D721Med (cell line): ENCODE measurements at places on chromosomes 6 and 20.
A peak's percentile ranks its signal among the peaks of the same experiment; 100 is the strongest.

GRCh38 chr20:25389858-25390537 is 637 bp downstream of the ABHD12 start:
- DNase-seq: no peak

DNA sequence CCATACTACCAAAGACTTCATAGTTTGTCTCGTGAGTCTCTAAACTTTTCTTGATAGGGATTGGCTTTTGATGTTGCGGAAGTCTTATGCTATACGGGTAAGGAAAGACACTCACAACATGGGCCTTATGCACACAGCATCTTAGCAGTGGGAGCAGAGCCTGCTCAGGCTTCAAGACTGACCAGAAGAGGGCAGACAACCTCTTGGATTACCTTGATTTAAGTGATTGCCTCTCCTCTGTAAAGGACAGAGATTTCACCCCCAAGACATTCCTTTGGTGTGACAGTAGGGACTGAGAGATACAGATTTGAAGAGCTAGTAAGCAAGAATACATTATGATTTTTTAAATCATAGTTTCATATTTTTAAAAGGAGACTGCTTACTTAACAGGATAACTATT is 71.0 kb upstream of the SAMD3 start:
- DNase-seq: peak; percentile 27

DNA sequence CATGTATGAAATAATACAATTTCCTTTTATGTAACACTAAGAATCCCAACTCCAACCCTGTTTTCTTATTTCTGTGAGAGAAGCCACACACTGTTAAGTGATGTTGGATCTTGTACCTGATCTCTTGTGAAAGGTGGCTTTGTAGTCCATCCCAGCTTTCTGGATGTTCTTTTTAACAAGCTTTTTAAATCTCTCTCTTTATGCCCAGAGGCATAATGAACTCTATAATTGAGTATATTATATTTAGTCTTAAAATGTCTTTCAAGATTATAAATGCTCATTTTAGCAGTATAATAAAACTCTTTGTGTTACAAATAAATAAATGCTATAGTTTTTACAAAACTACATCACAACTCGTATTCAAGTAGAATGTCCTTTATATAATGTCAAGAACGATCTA is 922.1 kb downstream of the EPHA7 start:
- no peak for DNase-seq

DNA sequence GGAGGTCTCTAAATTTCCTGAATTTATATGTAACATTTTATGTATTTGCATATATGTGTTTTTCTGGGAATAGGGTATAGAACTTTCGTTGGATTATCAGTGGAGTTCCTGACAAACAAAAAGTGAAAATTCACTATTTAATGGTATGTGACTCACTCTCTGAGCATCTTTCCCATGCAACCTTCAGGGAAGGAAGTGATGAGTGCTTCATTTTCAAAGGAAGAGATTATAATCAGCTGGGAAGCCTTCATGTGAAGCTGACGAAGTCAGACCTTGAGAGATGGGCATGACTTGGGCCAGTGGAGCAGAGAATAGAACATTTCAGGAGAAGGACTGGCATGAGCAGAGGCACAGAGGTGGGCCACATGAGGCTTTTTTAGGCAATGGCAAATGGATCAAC is 72.7 kb downstream of the FAXC start:
- no peak for DNase-seq

GRCh38 chr6:139311831-139312230 is 20.0 kb upstream of the TXLNB start:
- no peak for DNase-seq

DNA sequence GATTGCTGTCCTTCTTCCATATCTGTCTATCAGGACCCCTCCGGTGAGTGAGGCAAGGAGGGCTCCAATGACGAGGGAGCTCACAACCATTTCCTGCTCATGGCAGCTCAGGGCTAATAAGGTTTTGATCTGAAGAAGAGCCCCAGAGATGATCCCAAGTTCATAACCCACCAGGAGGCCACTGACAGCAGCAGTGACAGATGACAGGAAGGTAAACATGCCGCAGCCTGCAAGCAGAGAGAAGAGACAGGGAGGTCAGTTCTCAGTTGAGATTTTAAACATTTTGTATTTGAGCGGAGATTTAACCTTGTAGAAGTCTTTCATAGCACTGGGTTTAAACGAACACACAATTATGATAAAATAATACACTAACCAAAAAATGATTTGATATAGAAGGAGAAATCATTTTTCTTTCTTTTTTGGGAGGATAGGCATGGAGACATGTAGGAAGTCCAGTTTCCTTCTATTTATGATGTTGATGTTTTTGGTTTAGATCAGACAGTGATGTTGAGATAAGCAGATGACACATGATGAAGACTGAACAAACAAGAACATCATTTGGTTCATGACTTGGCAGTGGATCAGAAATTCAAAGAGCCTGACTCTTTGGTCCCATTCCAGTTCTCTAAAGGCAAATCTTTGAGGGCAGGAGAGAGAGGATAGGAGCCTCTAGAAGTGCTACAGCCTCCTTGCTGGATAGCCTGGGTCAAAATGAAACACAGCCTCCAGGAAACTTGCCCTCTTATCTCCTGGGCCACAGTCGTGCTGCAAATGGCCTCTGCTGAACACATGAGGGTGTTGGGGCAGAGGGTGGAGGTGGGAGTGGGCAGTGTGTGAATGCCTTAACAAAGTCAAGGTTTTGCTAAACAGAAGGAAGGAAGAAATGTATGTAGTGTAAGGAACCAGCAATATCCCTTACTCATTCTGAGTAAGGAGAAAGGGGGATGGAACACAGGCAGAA is 22.6 kb downstream of the SLC2A12 start:
- DNase-seq: no peak

GRCh38 chr20:61925555-61926252 is 140.0 kb downstream of the TAF4 start:
- no peak for DNase-seq

DNA sequence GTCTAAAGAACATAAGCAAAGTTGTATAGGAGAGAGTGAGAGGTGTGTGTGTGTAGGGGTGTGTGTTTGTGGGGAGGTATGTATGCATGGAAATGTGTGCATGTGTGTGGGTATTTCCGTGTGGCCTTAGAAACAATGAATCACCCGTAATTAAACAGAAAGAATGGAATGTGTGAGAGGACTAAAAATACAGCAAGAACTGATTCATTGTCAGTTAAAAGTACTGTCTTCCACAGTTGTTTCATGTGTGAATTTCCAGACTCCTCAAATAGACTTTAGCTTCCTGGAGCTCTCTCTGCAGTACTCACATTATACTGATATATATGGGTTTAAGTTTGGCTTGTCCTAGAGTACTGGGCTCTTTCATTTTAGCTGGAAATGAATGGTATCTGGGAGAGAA is 145.7 kb downstream of the RIMS1 start:
- no peak for DNase-seq

DNA sequence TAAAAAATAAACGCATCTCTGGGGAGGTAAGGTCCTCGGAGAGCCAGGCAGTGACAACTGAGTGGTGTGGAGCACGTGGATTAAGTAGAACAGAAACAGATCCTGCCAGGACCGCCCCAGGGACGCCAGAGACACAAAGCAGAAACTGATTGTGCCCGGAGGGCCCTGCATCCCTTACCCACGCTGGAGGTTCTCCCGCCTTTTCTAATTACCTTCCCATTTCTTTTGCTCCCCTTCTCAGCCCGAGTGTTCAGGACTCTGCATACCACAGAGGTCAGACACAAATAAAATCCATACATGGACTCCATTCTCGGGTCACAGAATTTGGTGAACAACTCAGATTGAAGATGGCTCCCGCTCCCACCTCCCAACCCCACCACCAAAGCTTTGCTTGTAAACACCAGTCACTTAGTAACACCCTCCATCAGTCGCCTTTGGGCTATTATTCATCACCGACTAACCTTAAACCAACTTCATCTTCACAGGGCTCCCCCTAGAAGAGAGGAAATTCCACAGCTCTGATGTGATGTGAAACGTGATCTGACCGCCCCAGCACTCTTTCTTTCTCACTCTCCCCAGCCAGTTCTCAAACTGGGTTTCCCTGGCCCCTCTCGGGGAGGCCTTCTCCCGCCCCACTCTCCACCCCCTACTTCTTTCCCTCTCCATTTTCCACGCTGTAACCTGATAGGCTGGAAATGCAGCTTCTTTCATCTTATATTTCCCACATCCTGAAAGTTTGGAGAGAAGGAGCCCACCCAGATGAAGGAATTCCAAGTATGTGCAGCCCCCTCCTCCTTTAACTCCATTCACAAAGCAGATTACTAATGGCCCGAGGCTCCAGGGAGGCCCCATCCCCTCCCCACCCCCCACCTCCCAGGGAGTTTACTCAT is 32.5 kb upstream of the PIM1 start:
- DNase-seq: no peak

DNA sequence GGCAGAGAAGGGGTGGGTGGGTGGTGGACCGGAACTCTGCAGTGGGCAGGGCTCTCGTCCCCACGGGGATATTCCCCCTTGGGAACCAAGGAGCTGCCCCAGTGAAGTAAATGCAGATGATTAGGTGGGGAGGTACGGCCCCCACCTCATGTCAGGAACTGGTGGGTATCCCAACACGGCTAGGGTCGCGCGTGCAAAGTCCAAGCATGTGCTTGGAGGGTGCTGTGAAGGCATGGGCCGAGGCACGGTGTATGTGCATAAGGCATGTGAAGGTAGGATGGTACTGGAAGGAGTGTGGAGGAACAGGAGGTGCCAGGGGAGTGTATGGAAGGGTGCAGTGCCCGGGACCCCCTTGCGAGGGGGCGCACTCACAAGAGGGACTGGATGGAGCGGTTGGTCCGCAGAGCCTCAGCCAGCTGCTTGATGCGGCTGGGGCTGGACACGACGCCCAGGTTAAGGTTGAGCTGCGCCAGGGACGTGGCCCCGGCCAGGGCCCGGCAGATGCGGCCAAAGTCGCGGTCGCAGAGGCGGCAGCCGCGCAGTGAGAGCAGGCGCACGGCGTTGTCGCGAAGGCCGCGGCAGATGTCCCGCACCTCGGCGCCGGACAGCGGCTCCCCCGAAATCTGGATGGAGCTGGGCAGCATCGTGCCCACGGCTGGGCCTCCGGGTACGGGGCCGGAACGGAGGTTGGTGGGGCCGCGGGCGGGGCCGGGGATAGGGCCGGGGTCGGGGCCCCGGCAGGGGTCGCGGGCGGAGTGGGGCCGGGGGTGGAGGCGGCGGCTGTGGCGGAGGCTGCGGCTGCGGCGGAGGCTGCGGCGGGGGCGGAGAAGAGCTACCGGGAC is 783 bp downstream of the LRRC73 start:
- DNase-seq: no peak

GRCh38 chr20:14996883-14997672 is 659.7 kb upstream of the FLRT3 start:
- DNase-seq: no peak

DNA sequence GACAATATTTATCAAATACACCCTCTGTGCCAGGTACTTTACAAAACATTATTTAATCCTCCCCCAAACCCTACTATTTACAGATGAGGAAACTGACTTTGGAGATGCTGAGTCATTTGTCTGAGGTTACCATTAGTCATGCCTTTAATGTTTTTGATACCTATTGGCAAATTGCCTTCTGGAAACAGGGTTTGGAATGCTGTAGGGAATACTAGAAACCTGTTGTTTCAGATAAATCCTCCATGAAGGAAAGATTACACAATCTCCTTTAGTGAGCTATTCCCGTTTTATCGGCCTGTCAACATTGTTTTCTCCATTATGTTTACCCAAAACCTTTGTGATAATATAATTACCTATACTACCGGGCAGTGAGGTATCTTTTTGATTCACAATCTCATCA is 93.6 kb upstream of the ADGRF1 start:
- DNase-seq: no peak

GRCh38 chr6:33080127-33081089 is 4.6 kb downstream of the HLA-DPB1 start:
- peak; percentile 46 for DNase-seq

DNA sequence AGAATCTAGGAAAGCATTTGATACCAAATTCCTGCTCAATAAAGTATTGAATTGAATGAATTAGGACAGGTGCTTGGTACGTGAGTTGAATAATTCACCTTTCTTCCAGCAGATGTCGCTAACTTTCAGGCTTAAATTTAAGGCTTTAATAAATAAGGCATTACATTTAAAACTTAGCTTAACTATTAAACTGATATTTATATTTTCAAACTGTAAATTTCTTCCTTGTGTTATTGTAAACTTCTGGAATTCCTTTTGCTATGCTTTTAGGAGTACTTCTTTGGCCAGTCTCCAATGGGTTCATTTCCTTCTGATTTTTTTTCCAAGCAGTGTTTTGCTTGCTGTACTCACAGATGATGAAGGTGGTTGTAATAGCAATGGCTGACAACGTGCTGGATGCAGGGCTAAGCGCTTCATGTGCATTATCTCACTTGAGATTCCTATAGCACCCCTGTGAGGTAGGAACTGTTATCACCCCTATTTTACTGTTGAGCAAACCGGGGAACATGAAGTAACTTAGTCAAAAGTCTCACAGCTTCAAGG is 71.3 kb upstream of the SLC2A12 start:
- DNase-seq: no peak
